ENCODE measurements at places on chromosomes 7 and 10.

- DNase-seq, result no peak
These were observed 562.6 kb downstream of the GRM8 start for GRCh38 chr7:126690104-126690503.

DNA sequence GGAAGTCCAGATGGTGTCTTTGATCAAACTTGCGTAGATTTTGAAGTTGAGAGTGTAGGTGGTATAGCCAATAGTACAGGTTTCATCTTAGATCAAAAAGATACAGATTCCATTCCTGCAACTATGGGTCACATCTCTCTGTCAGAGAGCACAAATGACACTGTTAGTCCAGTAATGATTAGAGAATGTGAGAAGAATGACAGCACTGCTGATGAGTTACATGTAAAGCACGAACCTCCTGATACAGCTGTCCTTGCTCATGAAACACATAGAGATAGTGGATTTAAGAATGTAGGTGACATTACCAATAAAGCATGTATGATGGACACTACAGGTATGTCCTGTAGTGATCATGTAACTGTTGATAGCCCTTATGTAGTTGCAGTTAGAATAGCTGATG is 59.1 kb downstream of the LOXL4 start:
- DNase-seq, result no peak

- no peak for DNase-seq
These were observed 130.9 kb downstream of the SND1 start for GRCh38 chr7:127782654-127783559.

DNA sequence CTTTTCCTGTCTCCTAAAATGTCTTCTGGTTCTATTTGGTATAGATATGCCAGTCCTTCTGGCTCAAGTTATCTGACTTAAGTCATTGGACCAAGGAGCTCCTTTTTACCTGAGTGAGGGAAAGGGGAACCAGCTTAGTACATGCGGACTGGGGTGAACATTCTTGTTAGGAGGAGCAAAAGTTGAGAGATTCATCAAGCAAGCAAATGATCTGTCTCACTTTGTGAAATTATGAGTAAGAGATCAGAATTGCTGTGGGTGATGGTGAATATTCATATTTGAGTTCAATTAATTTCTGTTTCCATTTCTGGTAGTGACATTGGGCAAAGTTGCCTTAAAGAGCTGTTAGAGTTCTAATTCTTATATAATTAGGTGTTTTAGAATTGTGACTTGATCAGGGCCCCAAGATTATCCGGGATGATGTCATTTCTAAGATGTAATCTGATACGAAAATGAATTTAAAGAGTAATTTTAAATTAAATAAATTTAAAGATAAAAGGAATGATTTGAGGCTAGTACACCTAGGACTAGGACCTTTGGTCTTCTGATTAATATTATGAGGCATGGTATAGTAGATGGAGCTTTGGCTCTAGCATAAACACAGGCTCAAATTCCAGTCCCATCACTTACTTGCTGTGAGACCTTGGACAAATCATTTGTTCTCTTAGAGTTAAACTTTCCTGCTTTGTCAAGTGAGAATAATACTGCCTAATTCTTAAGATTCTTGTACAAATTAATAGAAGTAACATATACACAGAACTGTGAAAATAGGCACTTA is 60.4 kb upstream of the STRIP2 start:
- no peak for DNase-seq

DNA sequence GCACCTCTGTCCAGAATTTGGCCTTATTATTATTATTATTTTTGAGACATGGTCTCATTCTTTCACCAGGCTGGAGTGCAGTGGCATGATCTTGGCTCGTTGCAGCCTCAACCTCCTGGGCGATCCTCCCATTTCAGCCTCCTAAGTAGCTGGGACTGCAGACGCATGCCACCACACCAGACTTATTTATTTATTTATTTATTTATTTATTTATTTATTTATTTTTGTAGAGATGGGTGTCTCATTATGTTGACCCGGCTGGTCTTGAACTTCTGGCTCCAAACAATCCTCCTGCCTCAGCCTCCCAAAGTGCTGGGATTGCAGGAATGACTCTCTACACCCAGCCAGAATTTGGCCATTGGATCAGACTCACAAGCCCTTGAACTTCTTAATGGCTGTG is 6.4 kb downstream of the BLNK start:
- no peak for DNase-seq

- DNase-seq, result no peak
These were observed 29.2 kb upstream of the ATRNL1 start for GRCh38 chr10:115063701-115064658.

DNA sequence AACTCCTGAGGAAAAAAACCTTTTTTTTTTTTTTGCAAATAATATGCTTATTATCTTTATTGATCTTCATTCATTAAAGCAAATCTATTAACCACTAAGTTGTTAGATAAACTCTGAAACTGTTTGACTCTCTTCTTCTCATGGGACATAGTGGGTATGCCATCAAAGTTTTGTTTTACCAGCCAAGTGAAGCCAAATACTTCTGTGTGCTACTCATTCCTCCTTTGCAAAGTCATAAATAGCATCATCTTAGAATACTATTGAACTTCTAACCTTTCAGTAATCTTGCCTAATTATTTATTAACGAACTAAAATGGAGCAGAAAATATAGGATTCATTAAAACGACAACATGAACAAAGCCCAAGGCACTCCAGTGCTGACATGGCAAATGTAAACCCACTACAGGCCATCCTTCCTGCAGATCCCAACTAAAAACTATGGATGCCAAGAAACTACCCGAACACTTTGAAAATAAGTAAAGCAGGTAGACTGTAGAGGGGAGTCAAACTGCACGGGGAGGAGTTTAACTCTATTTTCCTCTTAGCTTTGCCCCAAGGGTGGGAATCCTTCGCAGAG is 61.2 kb upstream of the ODAD2 start:
- no peak for DNase-seq

DNA sequence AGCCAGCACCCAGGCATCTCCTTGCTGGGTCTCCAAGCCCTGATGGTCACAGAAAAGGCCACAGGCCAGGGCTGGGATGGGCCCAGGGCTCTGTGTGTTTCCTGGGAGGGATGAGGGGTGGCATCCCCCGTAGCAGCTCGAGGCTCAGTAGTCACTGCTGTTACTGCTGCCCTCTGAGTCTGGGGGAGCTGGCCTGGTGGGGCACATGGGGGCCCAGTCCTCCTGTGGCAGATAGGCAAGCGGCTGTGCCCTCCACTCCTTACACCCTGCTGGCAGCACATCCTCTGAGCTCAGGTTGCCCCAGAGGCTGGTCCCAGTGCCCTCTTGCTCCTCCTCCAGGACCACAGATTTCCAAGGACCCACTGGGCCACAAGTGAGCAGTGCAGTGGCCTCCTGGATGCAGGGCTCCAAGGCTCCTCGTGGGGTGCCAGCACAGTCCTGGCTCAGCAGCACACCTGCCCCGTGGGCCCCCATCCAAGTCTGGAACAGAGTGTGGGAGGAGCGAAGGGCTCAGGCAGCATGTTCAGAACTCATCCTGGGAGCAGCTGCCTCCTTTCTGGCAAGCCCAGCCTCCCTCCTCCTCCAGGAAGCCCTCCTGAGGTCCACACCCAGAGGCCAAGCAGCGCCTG is 31.5 kb upstream of the TUBB8 start:
- no peak for DNase-seq

GRCh38 chr10:63173468-63174232 is 40.5 kb downstream of the NRBF2 start:
- no peak for DNase-seq

DNA sequence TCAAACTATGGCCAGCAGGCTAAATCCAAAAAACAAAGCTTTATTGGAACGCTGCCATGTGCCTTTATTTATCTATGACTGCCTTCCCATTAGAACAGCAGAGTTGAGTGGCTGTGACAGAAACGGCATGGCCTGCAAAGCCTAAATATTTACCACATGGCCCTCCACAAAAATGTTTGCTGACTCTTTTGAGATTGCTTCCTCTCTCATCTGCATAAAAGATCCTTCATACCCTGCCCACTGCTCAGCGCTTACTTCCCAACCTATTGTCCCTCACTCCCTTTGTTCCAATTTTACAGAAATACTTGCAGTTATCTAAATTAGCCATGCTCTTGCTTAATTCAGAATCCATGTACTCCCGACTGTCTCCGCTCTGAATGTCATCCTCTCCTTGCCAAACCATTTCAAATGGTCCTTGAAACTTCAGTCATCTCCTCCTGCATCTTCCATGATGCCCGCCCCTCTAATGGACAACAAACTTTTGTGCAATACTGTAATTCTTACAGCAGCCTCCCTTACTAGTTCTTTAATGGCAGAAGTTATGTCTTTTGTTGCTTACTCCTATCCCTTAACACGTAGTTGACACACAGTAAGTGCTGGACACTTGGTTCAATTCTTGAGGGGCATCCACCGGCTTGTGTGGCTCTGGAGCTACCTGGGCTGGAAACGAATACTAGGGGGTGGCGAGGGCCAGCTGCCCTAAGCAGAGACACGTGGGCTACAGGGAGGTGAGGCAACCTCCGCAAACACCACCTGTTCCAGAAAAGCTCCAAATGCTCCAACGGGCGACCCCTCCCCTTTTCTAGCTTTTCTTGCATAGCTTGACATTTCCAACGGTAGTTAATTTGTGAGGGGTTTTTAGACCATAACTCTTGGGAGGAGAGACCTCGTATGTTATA is 832 bp downstream of the XRCC2 start:
- DNase-seq, result peak; percentile 43

GRCh38 chr10:91512458-91512857 is 102.3 kb downstream of the HECTD2 start:
- no peak for DNase-seq

- DNase-seq, result peak; percentile 44
These were observed 540 bp downstream of the SNX13 start for GRCh38 chr7:17939606-17940301.

- DNase-seq, result no peak
These were observed 1.6 kb downstream of the WEE2 start for GRCh38 chr7:141709749-141710148.
